ENCODE measurements at places on chromosomes 5 and 9.

GRCh38 chr5:133253070-133253469 lies 201.3 kb downstream of the HSPA4 start:
- DNase-seq = no peak

DNA sequence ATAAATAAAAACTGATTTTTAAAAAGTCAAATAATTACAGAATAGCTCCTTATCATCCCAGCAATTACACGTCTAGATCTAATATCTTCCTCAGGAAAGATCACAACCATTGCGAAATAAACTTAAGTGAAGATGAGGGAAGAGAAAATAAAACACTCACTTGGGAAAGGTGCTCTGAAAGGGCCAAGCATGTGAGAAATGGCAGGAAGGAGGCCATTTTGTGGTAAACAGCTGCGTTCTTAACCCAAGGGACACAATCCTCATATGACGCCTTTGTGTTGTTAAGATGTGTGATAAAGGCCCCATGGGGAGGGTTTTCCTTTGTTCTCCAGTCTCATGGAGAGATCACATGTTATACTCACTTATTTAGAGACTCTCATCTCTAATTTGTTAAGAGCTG lies 32.5 kb downstream of the JAKMIP2 start:
- no peak for DNase-seq

DNA sequence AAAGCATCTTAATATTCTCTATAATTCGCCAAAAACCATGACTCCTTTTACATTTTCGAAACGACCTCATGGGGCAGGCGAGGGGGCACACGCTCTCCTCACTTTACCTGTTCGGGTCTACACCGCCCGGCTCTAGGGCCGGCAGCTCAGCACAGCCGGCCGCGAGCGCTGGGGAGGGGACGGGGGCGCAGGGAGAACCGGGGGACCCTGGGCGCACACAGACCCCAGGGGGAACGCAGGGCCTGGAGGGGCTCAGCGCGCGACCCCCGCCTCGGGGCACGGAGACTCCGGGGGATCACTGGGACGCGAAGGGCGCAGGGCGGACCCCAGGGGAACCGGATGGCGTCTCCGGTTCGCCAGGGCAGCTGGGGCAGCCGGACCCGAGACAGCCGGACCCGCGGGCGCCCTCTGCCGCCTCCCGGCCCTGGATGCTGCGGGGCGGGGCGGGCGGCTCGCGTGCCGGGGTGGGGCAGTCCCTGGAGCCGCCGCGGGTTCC lies at the start of gene AHRR:
Gene AHRR (plus strand): TSS at position 485 of the 496 bp plus-strand sequence. CDS start 22,189 bp downstream, outside the sequence.
- peak; percentile 67 for DNase-seq

DNA sequence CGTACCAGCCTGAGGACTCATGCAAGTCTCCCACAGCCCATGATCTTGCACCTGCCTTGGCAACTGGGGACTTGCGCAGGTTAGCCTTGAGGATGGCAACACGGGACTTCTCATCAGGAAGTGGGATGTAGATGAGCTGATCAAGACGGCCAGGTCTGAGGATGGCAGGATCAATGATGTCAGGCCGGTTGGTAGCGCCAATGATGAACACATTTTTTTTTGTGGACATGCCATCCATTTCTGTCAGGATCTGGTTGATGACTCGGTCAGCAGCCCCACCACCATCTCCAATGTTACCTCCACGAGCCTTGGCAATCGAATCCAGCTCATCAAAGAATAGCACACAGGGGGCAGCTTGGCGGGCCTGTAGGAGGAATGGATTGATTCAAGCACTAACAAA lies 13.0 kb downstream of the VCP start:
- DNase-seq = no peak

DNA sequence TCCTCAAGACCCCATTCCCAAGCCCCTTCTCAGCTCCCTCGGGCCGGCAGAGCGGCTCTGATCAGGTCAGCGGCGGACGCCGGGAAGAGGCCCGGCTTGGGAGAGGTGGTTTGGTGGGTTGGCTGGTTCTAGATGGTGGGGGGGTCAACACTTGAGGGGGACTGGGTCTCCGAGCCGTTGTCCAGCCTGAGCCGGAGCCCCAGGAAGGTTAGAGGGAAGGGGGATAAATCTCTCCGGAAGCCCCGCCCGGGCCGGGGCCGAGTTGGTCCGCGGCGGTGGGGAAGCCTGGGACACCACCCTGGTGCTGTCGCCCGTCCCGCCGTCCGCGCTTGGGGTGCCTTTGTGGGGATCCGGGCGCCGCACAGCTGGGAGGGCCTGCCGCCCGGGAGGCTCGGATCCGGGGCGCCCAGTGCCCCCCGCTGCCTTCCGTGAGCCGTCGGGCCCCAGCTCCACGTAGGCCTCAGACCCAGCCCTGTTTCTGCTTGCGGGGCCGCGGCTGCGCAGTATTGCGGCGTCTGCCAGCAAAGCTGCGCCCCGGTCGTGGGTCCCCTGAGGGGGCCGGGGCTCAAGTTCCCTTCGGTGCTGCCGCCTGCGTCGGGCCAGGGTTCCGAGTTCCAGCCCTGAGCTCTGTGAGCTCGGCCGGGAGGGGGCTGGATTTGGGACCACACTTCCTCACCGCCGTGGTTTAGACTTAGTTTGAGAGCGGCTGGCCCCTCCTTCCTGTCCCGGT lies 542 bp upstream of the TRIM52 start:
- DNase-seq = peak; percentile 75

GRCh38 chr5:164356790-164357189 lies 851.4 kb downstream of the MAT2B start:
- peak; percentile 14 for DNase-seq

Measured in inflammatory macrophage (primary cell).